A375 (cell line): ENCODE measurements at places on chromosomes 13 and 19. TPM values are rescaled to one million over a fixed set of nuclear protein-coding genes. Genes with fewer than 3 reads are reported as not detected.

Gene MBD3L1
- total RNA-seq = not detected in 2 replicates

Gene IGSF23
- not detected in 2 replicates for total RNA-seq

Gene ZNF526
- 7.0 and 7.4 TPM in 2 replicates for total RNA-seq

Gene LGALS14
- total RNA-seq = not detected in 2 replicates

Gene SLC10A2
- total RNA-seq = not detected in 2 replicates

Gene F2RL3
- 0.61 and 0.64 TPM in 2 replicates for total RNA-seq

Gene C1QTNF9B
- total RNA-seq = not detected in 2 replicates

Gene BEST2
- not detected in 2 replicates for total RNA-seq

Gene TTC9B
- total RNA-seq = 0.27 and 0.72 TPM in 2 replicates

Gene ZNF780A
- total RNA-seq = 5.7 and 17.9 TPM in 2 replicates

Gene NECTIN2
- total RNA-seq = 49.1 and 49.5 TPM in 2 replicates

Gene FUT2
- not detected in 2 replicates for total RNA-seq

Gene ZIK1
- 11.8 and 17.0 TPM in 2 replicates for total RNA-seq

Gene ZIC5
- 0.05 and 0.08 TPM in 2 replicates for total RNA-seq

Gene LGALS4
- 0.57 TPM in 1 of 2 replicates, not detected in the other for total RNA-seq

Gene ZNF599
- 6.7 and 7.5 TPM in 2 replicates for total RNA-seq

Gene PRX
- 1.2 and 1.7 TPM in 2 replicates for total RNA-seq
